ENCODE measurements at places on chromosomes 6 and 20. TPM values are rescaled to one million over a fixed set of nuclear protein-coding genes. Genes with fewer than 3 reads are reported as not detected.

Gene THBD
- total RNA-seq = not detected

Gene MAN1A1
- total RNA-seq = 34.8 TPM

Gene F13A1
- not detected for total RNA-seq

Gene BMP5
- total RNA-seq = not detected

Gene LAMA2
- 0.02 TPM for total RNA-seq

DNA sequence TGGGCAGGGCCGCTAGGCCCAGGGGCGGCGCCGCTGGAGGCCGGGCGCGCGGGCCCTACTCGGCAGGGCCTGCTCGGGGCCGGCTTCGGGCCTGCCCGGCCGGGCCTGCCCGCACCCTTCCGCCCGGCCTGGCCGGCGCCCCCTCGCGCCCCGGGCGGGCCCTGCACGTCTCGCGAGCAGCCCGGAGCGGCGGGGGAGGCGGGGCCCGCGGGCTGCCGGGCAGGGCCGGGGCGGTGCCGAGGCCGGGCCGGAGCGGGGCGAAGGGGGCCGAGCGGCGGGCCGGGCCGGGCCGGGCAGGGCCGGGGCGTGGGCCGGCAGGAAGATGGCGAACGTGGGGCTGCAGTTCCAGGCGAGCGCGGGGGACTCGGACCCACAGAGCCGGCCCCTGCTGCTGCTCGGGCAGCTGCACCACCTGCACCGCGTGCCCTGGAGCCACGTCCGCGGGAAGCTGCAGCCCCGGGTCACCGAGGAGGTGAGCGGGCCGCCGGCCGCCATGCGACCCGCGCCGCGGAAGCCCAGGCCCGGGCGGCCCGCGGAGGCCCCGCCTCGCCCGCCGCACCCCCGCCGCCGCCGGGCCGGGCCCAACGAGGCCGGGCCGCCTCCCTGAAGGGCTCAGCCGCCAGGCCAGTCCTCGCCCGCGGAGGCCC is at the start of gene NPEPL1:
Gene NPEPL1 (plus strand): TSS at position 222 of the 647 bp plus-strand sequence. CDS start 101 bp downstream, at position 323.
- DNase-seq = peak; percentile 67

DNA sequence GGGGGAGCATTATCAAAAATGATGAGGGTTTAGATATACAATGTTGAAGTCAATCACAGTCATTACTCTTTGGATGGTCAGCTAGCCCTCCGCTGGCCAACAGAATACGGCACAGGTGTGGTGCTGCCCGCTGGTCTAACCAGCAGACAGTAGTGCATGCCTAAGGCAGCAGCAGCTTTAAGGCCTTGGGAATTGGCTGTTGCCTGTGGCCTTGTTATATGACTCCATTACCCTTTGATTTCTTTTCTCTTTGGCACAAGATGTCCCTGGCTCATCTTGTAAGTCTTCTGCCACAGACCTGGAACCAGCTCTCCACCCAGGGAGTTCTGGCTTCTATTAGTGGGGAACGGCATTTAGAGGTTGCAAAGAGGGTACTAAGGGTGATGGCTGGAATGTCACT is 110.2 kb downstream of the WDR27 start:
- DNase-seq = no peak

DNA sequence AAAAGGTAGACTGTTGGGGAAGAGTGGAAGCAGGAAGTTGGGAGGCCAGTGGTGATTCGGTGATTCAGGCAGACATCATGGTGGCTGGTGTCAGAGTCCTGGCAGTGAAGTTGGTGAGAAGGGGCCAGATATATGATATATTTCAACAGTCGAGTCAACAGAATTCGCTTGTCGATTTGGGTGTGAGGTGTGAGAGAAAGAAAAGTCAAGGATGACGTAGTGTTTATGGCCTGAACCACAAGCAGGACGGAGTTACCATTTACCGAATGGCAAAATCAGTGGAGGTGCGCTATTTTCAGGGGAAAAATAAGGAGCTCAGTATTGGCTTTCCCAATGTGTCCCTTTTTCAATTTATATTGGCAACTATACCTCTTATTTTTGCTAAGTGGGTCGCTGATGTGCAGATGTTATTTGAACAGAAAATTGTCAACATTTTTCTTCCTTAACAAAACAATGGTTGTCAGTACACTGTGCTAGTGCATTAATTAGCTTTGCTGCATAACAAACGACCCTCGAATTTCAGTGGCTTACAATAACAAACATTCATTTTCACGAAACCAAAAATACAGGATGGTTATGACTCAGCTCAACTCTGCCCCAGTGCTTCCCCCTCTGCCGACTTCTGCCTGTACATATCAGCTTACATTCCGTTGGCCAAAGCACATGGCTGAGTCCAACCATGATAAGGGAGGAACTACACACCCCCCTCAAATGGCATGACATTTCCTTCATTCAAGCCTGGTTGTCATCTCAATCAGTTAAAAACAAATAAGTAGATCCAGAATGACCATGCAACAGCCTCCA is 255.0 kb upstream of the ZFP64 start:
- DNase-seq = no peak

- DNase-seq = no peak
These were observed 237.6 kb downstream of the MMUT start for GRCh38 chr6:49225471-49225870.

DNA sequence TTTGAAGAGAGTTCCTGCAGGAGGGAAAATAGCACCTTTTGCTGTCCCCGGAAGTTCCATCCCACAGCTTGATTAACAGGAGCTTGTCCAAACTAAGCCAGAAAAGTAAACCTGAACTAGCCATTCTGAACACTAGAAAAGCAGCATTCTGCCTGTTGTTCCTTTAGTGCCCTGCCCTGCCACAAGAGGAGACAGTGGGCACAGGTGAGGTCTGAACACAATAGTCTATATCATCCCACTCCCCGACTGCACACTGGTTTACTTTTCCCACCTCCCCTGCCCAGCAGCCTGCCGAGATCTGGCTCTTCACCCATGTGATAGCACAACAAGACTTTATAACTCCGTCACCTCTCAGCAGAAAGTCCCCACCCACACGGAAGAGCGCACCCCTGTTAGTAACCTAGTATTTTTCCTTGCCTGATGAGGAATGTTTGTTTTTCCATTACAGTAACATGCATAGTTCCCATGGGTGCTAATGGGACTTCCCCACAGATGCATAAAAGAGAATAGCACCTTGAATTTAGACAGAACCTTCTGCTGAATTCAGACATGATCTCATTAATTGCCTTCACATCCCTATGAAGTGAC is 59.7 kb downstream of the TFAP2A start:
- DNase-seq = no peak

GRCh38 chr6:38460186-38460585 is 179.5 kb downstream of the BTBD9 start:
- DNase-seq = no peak
